Hematopoietic multipotent progenitor cell treated with erythropoietin and hydrocortisone succinate and interleukin-3 and kit ligand, for 8 days (in vitro differentiated cells): ENCODE measurements at places on chromosomes 7 and 10.
A peak's percentile ranks its signal among the peaks of the same experiment; 100 is the strongest.

GRCh38 chr10:66783316-66783715 is 142.5 kb upstream of the LRRTM3 start:
- no peak for DNase-seq

DNA sequence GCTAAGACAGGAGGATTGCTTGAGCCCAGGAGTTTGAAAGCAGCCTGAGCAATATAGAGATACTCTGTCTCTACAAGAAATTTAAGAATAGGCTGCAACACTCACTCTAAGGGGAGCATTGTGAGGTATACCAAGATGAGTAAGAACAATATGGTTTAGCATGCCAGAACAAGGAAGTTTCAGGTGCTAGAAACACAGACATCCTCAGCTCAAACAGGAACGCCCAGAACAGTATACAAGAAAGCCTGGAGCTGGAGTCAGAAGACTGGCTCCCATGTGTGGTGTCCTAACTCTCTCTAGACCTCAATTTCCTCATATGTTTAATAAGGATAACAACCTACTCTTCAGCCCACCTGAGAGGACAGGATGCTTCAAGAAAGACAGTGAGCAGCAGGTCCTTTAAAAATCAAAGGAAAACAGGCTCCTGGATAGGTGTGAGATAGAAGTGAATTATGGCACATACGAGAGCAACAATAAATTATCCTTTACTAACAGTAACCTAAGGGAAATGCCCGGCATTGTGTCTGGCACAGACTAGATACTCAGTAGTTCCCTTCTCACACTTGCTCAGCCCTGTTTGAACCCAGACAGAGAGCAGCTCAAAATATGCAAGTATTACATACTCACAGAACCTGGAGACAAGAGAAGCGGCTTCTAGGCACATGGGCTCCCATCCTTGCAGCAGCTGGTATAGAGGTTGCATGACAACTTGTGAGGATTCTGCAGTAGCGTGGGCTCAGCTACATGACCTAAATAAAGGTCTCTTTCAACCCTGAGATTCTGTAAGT is 45.4 kb downstream of the KAT6B start:
- no peak for DNase-seq

DNA sequence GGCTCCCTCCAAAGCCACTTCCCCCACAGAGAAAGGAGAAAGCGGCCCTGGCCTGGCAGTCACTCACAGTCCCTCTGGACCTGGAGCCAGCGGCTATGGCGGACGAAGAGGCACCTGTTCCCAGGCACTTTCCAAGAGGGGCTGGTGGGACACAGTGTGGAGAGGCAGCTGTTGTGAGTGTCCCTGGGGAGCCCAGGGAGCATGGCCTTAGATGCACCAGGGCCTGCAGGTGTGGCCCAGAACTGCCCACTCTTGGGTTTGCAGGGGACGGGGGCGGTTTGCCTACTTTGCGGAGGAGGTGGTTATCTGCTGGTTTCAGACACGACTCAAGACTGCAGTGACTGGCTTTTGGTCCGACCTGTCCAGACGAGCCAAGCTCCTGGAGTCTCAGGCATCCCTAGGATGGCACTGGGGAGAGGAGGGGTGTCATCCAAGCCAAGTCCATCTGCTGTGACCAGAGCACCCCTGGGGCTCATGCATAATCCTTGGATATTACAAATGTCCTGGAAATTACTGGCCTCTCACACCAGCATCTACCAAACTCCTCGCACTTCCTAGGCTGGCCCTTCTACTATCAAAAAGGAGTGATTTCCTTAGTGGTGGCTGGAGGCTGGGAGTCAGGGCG is 18.4 kb downstream of the CTBP2 start:
- DNase-seq = peak; percentile 56

DNA sequence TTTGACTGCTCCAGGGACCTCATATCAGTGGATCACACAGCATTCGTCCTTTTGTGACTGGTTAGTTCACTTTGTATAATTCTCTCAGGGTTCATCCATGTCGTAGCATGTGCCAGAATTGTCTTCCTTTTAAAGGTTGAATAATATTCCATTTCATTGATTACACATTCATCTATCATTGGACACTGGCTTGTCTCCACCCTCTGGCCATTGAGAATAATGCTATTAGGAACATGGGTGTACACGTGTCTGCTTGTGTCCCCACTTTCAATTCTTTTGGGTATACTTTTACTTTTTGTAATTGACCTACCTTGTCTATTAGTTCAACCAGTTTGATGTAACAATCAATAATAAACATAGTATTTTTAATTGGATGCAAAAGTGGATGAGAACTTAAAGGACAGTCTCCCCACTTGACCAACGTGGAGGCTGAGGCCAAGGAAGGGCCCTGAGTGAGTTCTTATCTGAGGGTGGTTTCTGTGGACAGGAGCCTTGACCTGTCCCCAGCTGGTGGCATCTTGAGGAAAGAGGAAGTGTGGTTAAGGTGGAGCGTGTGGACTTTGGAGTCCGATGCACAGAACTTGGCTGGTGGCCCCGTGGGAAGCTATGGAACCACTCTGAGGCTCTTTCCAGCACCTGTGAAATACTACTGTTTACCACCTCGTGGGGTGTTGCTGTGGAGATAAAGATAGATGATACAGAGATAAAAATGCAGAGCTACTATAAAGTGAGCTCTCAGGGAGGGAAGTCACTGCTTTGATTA is 16.6 kb downstream of the WDFY4 start:
- DNase-seq = no peak

- no peak for DNase-seq
Measured at GRCh38 chr7:30206491-30206890, 71.7 kb downstream of the MTURN start.

DNA sequence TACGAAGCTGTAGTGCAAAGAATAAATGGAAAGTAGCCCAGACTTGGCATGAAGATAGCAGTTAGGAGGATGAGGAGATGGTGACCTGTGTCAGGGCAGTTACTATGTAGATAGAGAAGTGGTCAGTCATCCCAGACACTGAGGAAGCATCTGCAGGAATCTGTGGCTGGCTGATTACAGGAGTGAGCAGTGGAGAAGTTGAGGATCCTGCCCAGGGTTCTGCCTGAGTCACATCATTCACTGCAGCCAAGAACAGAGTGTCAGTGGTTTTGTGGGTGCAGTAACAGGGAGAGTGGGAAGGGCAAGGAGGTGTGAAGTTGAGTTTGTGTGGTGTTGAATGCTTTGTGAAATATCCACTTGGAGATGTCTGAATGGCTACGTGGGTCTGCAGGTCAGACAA is 676.4 kb upstream of the NRP1 start:
- DNase-seq = peak; percentile 14

- no peak for DNase-seq
Measured at GRCh38 chr10:22626784-22627183, 87.6 kb downstream of the PIP4K2A start.

DNA sequence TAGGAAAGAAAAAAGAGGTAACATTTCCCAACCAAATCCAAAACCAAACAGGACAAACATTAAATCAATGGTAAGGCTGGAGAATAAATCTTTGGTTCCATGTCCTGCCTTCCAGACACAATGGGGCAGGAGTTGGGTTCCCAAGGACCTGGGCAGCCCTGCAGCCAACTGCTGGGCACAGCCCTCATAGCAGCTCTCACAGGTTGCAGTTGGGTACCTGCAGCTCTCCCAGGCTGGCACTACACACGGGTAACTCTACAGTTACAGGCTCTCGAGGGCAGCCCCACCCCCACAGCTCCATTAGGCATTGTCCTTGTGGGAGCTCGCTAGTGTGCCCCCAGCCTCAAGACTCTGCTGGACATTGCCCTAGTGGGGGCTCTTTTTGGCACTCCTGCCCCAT is 7.5 kb downstream of the GRB10 start:
- DNase-seq = no peak

GRCh38 chr10:69472142-69472541 is 20.9 kb downstream of the TSPAN15 start:
- DNase-seq = no peak

GRCh38 chr10:36556468-36556867 is 568.9 kb upstream of the ANKRD30A start:
- no peak for DNase-seq

DNA sequence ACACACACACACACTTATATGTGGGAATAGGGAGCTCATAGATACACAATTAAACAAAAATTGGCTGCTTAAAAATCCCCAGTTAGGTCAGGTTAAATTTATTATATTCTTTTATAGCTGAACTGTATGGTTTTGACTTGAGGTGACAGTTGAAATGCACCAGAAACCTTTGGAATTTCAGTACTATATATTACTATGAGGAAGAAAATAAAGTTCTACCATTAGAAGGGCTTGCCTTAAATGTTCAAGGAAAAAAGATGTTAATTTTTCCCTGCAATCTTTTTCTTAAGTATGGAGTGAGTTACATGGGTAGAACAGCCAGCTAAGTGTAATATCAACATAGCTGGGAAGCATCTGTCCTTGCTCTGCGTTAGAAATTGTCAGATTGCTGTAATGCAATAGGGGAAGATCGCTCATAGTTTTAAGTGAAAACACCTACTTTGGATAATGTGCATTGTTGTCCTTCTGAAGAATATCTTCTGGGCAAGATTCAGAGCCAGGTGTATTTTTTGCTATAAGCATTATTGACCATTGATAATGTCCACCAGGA is 415.8 kb upstream of the MKI67 start:
- DNase-seq = no peak

DNA sequence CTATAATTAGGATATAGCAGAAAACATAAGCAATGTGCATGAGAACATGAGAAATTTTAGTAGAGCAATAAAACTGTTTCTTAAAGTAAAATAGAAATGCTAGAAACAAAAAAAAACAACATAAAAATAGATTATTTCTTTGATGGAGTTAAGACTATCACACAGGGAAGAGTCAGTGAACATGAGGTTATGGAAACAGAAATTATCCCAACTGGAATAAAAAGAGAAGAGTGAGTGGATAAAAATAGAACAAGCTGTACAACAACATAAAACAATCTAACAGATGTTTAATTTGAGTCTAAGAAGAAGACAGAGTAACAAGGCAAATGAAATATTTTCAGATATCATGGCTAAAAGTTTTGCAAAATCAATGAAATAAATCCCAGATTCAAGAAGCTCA is 7.5 kb upstream of the OR6B1 start:
- no peak for DNase-seq

- DNase-seq = no peak
Measured at GRCh38 chr7:30925913-30926312, 14.3 kb downstream of the AQP1 start.

DNA sequence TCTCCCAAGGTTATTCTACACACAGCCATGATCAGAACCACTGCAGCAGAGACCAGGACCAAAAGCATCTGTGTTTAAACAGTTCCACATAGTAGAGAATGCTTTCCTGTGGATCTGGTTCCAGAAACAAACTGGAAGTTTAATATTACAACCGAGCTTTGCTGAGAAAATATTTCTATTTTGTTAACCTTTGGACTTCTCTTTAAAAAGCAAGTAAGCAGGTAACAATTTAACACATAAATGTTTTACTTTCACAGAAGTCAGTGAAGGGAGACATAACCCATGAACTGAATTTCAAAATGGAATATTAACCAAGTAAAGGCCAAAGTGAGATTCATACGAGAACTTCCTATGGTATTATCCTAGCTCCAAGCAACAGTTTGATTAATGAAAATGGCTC is 98.6 kb upstream of the PHYHIPL start:
- DNase-seq = no peak
